ENCODE measurements at places on chromosomes 13 and 19.

- no peak for DNase-seq
Observed at GRCh38 chr13:59790626-59791025, 373.1 kb downstream of the DIAPH3 start.

GRCh38 chr13:20702915-20703779 is at the start of gene IL17D:
TSS of gene IL17D (plus strand) at chr13:20703699. CDS start at chr13:20704002, 303 bp downstream.
- no peak for DNase-seq

- DNase-seq, result no peak
Observed at GRCh38 chr19:57664269-57665127, 4.2 kb upstream of the ZSCAN4 start.

GRCh38 chr13:43272851-43273250 is 249.5 kb downstream of the DNAJC15 start:
- DNase-seq, result no peak

GRCh38 chr19:42553292-42554045 is 25.2 kb upstream of the CEACAM1 start:
- no peak for DNase-seq

GRCh38 chr19:19122902-19123301 is 15.4 kb downstream of the TMEM161A start:
- DNase-seq, result no peak

DNA sequence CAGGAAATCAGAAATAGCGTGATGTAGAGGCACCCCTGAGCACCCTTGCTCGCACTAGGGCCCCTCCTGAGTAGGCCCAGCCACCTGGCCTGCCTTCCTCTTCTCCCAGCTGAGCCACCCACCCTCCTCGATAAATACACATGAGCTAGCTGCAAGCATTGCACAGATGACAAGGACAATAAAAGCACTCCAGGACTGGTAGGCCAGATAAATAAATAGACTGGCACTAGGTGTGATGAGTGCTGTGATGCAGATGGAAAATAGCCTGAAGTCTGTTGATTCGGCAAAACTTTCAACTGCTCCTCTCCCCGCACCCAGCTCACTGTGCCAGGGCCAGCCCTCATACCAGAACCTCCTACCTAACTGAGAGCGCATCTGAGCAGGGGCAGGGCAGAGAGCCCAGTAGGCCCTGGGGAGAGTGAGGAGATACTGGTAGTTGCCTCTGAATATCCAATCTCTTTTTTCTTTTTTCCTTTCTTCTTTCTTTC is 54.5 kb upstream of the GPI start:
- DNase-seq, result peak; percentile 76

GRCh38 chr19:19774354-19775033 is 41.6 kb upstream of the ZNF14 start:
- DNase-seq, result no peak

- DNase-seq, result no peak
Observed at GRCh38 chr19:55652311-55653128, 2.3 kb upstream of the U2AF2 start.

DNA sequence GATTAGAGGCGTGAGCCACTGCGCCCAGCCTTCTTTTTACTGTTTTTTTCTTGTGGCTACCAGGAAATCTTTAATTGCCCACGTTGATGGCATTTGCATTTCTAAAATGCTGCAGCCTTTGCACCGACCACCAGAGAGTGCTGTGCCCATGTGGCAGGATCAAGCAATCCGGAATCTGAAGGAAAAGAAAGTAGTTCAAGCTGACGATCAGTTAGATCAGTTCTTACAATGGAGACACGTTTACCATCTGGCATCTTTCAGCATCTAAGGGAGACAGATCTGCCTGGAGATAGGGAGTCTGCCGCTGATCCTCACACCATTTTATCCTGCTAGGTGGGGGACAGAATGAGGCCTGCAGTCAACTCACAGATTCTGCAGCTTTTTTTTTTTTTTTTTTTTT is 19.9 kb downstream of the TINCR start:
- DNase-seq, result peak; percentile 24

GRCh38 chr13:26202365-26202972 is 19.6 kb downstream of the RNF6 start:
- DNase-seq, result no peak

- no peak for DNase-seq
Observed at GRCh38 chr13:20993661-20994440, 67.5 kb downstream of the LATS2 start.

Measured in SHP77 (cell line).